Tibial artery (tissue), 4 donors: ENCODE measurements at places on chromosomes 7 and 10.

GRCh38 chr7:158470336-158470735 is 117.3 kb downstream of the PTPRN2 start:
- DNase-seq: no peak
- no peaks in the 10 kb centered on the region for H3K36me3 ChIP-seq
- no peaks in the 10 kb centered on the region for H3K4me1 ChIP-seq
- no peak overlapping the region for H3K4me3 ChIP-seq
- no peak overlapping the region for H3K27ac ChIP-seq
- H3K27me3 ChIP-seq: peaks cover 24% of the 10 kb centered on the region

DNA sequence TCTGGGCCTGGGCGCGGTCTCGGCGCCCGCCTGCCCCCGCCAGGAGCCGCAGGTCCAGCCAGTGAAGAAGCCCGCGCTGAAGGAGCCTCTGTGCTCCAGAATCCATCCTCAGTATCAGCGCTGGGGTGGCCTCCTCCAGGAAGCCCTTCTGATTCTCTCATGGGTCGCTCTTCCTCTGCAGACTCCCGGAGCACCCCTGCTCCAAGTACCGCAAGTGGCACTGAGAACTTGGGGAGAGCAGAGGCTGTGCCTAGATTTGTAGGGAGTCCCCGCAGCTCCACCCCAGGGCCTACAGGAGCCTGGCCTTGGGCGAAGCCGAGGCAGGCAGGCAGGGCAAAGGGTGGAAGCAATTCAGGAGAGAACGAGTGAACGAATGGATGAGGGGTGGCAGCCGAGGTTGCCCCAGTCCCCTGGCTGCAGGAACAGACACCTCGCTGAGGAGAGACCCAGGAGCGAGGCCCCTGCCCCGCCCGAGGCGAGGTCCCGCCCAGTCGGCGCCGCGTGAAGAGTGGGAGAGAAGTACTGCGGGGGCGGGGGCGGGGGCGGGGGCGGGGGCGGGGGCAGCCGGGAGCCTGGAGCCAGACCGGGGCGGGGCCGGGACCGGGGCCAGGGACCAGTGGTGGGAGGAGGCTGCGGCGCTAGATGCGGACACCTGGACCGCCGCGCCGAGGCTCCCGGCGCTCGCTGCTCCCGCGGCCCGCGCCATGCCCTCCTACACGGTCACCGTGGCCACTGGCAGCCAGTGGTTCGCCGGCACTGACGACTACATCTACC is at the start of gene ALOX5:
TSS of gene ALOX5 (plus strand) at position 641 of the 774 bp plus-strand sequence. CDS start at position 705, 64 bp downstream.
- peak; percentile 77 for DNase-seq
- H3K4me3 ChIP-seq: peak within 1 kb of the TSS; percentile 43
- H3K27me3 ChIP-seq: peaks cover 49% of the 10 kb centered on the region
- no peak within 1 kb of the TSS for H3K27ac ChIP-seq
- H3K36me3 ChIP-seq: no peaks in the 10 kb centered on the region

DNA sequence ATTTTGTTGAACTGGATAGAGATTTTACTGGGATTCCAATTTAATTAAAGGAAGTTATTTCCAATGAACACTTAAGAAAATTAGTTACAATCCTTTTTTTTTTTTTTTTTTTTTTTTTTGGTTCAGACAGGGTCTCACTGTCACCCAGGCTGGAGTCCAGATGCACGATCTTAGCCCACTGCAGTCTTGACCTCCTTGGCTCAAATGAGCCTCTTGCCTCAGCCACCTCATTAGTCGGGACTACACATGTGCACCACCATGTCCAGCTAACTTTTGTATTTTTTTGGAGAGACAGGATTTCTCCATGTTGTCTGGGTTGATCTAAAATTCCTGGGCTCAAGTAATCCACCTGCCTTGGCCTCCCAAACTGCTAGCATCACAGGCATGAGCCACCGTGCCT is 2.5 kb upstream of the ARL5B start:
- H3K27me3 ChIP-seq: no peaks in the 10 kb centered on the region
- DNase-seq: no peak
- H3K27ac ChIP-seq: no peak overlapping the region
- H3K4me3 ChIP-seq: no peak overlapping the region
- peaks cover 29% of the 10 kb centered on the region for H3K4me1 ChIP-seq
- H3K36me3 ChIP-seq: no peaks in the 10 kb centered on the region

- no peak overlapping the region for H3K4me3 ChIP-seq
- H3K4me1 ChIP-seq: peaks cover 6% of the 10 kb centered on the region
- H3K27ac ChIP-seq: no peak overlapping the region
- no peaks in the 10 kb centered on the region for H3K36me3 ChIP-seq
- peaks cover 48% of the 10 kb centered on the region for H3K27me3 ChIP-seq
Measured at GRCh38 chr10:128151031-128151430, 24.8 kb upstream of the MKI67 start.

GRCh38 chr10:11446864-11447263 is 164.6 kb downstream of the USP6NL start:
- H3K27me3 ChIP-seq: peaks cover 6% of the 10 kb centered on the region
- no peak overlapping the region for H3K27ac ChIP-seq
- H3K4me1 ChIP-seq: no peaks in the 10 kb centered on the region
- no peak for DNase-seq

GRCh38 chr10:126687121-126687606 is 16.7 kb upstream of the C10orf90 start:
- no peak overlapping the region for H3K4me3 ChIP-seq
- no peaks in the 10 kb centered on the region for H3K27me3 ChIP-seq
- H3K4me1 ChIP-seq: no peaks in the 10 kb centered on the region
- H3K27ac ChIP-seq: no peak overlapping the region
- no peaks in the 10 kb centered on the region for H3K36me3 ChIP-seq

- H3K4me1 ChIP-seq: no peaks in the 10 kb centered on the region
- no peaks in the 10 kb centered on the region for H3K27me3 ChIP-seq
- no peak overlapping the region for H3K27ac ChIP-seq
- no peak for DNase-seq
Measured at GRCh38 chr10:70558871-70559810, 43.4 kb downstream of the PRF1 start.

DNA sequence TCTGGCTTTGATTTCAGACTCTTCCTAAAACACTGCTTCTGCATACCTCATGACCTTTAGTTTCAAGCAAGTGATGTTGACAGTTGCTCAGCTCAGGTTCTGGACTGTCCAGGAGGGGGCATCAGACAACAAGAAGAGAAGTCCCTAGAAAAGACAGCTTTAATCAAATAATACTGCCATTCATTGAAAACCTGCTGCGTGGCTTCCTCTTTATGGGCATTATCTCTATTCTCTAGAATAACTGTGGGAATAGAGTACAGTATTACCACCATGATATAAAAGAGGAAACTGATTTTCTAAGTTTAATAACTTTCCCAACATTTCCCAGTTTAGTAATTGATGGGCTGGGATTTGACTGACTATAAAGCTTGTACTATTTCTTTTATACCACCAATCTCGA is 170.4 kb downstream of the SNX13 start:
- H3K4me3 ChIP-seq: no peak overlapping the region
- no peak overlapping the region for H3K27ac ChIP-seq
- H3K36me3 ChIP-seq: no peaks in the 10 kb centered on the region
- no peak for DNase-seq

GRCh38 chr7:159062569-159062968 is 82.1 kb downstream of the VIPR2 start:
- peak overlapping the region; percentile 47 for H3K27ac ChIP-seq
- H3K4me1 ChIP-seq: peaks cover 18% of the 10 kb centered on the region
- no peak for DNase-seq

- no peaks in the 10 kb centered on the region for H3K27me3 ChIP-seq
- no peaks in the 10 kb centered on the region for H3K36me3 ChIP-seq
- peak overlapping the region; percentile 93 for H3K27ac ChIP-seq
- DNase-seq: no peak
- peaks cover 44% of the 10 kb centered on the region for H3K4me1 ChIP-seq
- no peak overlapping the region for H3K4me3 ChIP-seq
Measured at GRCh38 chr7:25852939-25853271, 299.1 kb upstream of the NFE2L3 start.

- no peak overlapping the region for H3K27ac ChIP-seq
- peaks cover 5% of the 10 kb centered on the region for H3K4me1 ChIP-seq
- no peaks in the 10 kb centered on the region for H3K36me3 ChIP-seq
Measured at GRCh38 chr10:101161494-101162299, 30.6 kb downstream of the TLX1 start.

DNA sequence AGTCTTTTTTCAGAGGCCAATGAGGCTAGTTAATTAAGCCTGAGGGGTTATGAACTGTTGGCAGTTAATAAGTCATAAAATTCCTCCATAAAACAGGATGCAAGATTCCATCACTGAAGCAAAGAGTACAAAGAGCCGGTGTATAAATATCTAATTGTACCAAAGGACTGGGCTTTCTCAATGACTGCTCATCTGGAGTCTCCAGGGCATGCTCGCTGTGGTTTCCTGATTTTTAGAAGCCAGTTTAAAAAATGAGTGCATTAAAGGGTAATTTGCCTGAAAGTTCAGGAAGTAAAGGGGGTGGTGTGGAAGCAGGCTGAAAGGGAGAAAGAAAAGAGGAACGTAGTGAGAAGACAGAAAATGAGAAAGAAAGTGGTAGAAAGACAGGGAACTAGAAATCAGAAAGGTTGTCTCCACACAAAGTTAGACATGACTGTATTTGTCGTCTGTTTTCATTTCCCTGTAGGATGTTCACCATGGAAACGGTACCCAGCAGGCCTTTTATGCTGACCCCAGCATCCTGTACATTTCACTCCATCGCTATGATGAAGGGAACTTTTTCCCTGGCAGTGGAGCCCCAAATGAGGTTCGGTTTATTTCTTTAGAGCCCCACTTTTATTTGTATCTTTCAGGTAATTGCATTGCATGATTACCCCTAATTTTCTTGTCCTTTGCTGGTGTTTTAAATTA is 282.3 kb downstream of the TWIST1 start:
- DNase-seq: no peak
- no peaks in the 10 kb centered on the region for H3K36me3 ChIP-seq
- no peaks in the 10 kb centered on the region for H3K27me3 ChIP-seq
- no peaks in the 10 kb centered on the region for H3K4me1 ChIP-seq
- no peak overlapping the region for H3K4me3 ChIP-seq
- no peak overlapping the region for H3K27ac ChIP-seq

- peak; percentile 58 for DNase-seq
- H3K4me3 ChIP-seq: peak overlapping the region; percentile 75
- H3K27ac ChIP-seq: peak overlapping the region; percentile 99
- no peaks in the 10 kb centered on the region for H3K27me3 ChIP-seq
Measured at GRCh38 chr7:106111655-106112117, 426 bp downstream of the SYPL1 start.

GRCh38 chr10:124997306-124997705 is 55.4 kb downstream of the ZRANB1 start:
- peaks cover 53% of the 10 kb centered on the region for H3K36me3 ChIP-seq
- peak overlapping the region; percentile 95 for H3K27ac ChIP-seq
- H3K4me1 ChIP-seq: peaks cover 58% of the 10 kb centered on the region
- no peaks in the 10 kb centered on the region for H3K27me3 ChIP-seq

- H3K27ac ChIP-seq: no peak overlapping the region
- H3K27me3 ChIP-seq: no peaks in the 10 kb centered on the region
- DNase-seq: no peak
- H3K36me3 ChIP-seq: no peaks in the 10 kb centered on the region
Measured at GRCh38 chr10:125214283-125214570, 53.9 kb upstream of the CTBP2 start.

GRCh38 chr10:49526619-49527018 is 12.3 kb downstream of the ERCC6 start:
- H3K36me3 ChIP-seq: peaks cover 51% of the 10 kb centered on the region
- no peak for DNase-seq
- no peak overlapping the region for H3K4me3 ChIP-seq
- H3K4me1 ChIP-seq: no peaks in the 10 kb centered on the region
- H3K27ac ChIP-seq: no peak overlapping the region

DNA sequence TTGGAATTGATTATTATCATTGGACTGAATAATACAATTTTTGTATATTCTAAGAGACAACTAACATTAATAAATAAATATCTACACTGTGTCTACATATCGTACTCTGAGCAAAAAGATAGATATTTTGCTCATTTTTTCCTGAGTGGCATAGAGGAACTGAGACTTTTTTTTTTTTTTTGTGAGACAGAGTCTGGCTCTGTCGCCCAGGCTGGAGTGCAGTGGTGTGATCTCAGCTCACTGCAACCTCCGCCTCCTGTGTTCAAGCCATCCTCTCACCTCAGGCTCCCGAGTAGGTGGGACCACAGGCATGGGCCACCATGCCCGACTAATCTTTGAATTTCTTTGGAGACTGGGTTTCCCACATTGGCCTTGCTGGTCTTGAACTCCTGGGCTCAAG is 14.0 kb downstream of the KMT2E start:
- H3K4me1 ChIP-seq: peaks cover 55% of the 10 kb centered on the region
- H3K4me3 ChIP-seq: no peak overlapping the region
- no peaks in the 10 kb centered on the region for H3K27me3 ChIP-seq
- DNase-seq: no peak

- H3K4me1 ChIP-seq: peaks cover 6% of the 10 kb centered on the region
- H3K36me3 ChIP-seq: no peaks in the 10 kb centered on the region
- H3K27ac ChIP-seq: no peak overlapping the region
- no peaks in the 10 kb centered on the region for H3K27me3 ChIP-seq
- no peak overlapping the region for H3K4me3 ChIP-seq
Measured at GRCh38 chr10:70191972-70192305, 21.6 kb upstream of the SAR1A start.

DNA sequence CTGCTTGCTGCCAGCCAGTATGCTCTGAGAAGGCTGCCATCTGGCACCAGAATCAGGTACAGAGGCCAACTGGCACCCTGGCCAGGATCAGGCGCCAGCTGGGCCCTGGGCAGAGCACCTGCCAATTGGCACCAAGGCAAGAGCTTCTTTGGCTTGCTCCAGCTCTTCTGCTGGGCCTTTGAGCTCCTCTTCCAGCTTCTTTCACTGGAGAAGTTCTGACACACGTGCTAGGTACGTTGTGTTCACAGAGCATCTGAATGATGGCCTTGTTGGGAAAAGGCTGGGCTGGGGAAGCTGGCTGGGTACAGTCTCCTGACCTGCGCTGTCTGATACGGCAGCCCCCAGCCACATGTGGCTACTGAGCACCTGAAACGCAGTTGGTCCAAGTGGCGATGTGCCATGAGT is 31.7 kb upstream of the OPALIN start:
- peak; percentile 43 for DNase-seq
- no peaks in the 10 kb centered on the region for H3K36me3 ChIP-seq
- no peak overlapping the region for H3K27ac ChIP-seq
- no peak overlapping the region for H3K4me3 ChIP-seq
- peaks cover 16% of the 10 kb centered on the region for H3K4me1 ChIP-seq

- H3K27me3 ChIP-seq: no peaks in the 10 kb centered on the region
- DNase-seq: no peak
- H3K4me3 ChIP-seq: no peak overlapping the region
- no peaks in the 10 kb centered on the region for H3K4me1 ChIP-seq
- H3K27ac ChIP-seq: peak overlapping the region; percentile 22
Measured at GRCh38 chr10:63518690-63519288, 2.4 kb upstream of the REEP3 start.

DNA sequence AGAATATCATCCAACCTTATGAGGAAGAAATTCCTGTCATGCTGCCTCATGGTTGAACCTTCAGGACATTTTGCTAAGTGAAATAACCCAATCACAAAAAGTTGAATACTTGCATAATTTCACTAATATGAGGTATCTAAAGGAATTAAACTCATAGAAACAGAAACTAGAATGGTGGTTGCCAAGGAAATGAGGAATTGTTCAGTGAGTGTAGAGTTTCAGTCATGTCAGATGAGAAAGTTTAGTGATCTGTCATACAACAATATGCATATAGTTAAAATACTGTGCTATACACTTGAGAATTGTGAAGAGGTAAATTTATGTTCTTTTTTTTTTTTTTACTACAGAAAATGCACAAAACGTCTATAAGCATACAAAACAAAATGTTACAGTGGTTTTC is 60.7 kb downstream of the R3HCC1L start:
- no peak overlapping the region for H3K4me3 ChIP-seq
- H3K27ac ChIP-seq: no peak overlapping the region
- no peaks in the 10 kb centered on the region for H3K27me3 ChIP-seq
- DNase-seq: no peak
